ENCODE measurements at places on chromosomes 3 and 15. TPM values are rescaled to one million over a fixed set of nuclear protein-coding genes. Genes with fewer than 3 reads are reported as not detected.

The P3H2 gene
- polyA plus RNA-seq = not detected

The UACA gene
- polyA plus RNA-seq = not detected

The ATP13A5 gene
- not detected for polyA plus RNA-seq

The PPP2R3A gene
- polyA plus RNA-seq = 0.18 TPM

The SRGAP3 gene
- 2.1 TPM for polyA plus RNA-seq

Measured in CD8-positive, alpha-beta memory T cell (primary cell).